ENCODE measurements at places on chromosomes 12 and 14.

DNA sequence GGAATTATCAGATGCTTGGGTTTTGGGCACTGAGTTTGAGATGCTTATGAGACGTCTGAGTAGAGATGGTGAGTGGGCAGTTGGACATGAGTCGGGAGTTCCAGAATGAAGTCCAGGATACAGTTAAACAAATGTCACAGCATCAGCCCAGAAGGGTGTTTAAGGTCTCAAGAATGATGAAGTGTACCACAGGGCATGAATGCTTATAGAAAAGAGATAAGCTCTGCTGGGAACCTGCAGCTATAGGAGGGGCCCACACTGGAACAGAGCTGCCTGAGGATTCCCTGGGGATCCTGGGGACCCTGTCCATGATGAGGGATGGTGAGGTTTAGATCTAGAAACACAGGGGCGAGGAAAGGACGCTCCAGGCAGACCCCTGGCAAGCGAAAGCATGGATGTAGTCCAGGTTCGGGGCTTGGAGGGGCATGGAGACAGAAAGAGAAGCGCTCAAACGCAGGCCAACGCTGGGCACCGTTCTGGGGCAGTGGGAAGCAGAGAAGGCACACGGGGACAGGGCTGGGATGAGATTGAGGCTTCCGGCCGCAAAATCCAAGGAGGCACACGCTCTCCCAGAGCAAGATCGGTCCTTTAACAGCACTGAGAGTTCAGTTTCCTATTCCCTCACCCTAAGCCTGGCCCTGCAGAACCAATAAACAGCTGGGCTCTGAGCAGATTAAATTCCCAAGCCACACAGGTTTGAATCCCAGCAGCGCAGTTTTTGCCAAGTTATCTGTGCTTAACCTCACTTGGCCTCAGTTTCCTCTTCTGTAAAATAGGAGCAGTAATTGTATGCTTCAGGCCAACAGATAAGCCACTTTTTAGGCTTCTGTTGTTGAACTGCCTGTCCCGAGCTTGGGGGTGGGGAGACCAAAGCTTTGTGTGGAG lies 52.9 kb downstream of the EID3 start:
- no peak for DNase-seq

DNA sequence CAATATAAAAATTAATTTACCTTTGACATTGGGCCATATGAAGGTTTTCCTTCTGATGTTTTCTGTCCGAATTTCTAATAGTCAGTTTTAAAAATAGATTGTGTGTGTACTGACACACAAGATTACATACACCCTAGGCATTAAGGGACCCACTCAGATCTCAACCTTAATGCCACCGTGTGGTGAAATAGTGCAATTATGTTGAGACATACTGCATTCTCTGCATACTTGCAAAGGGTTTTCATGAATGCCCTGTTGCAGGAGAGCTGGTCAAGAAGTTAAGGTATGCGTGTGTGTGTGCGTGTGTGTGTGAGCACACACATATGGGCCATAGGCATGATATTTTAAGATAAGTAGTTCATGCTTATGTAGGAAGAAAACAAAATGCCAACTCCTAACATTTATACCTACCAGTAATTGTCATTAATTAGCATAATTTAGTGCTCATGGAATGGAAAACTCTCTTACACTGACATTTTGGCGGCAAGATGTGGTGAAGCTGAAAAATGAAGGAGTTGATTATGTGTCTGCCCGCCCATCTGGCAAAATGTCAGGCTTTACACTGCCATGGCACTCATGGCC lies 58.8 kb downstream of the PIK3C2G start:
- peak; percentile 60 for DNase-seq

- no peak for DNase-seq
Measured at GRCh38 chr14:51733147-51733546, 81.4 kb downstream of the FRMD6 start.

DNA sequence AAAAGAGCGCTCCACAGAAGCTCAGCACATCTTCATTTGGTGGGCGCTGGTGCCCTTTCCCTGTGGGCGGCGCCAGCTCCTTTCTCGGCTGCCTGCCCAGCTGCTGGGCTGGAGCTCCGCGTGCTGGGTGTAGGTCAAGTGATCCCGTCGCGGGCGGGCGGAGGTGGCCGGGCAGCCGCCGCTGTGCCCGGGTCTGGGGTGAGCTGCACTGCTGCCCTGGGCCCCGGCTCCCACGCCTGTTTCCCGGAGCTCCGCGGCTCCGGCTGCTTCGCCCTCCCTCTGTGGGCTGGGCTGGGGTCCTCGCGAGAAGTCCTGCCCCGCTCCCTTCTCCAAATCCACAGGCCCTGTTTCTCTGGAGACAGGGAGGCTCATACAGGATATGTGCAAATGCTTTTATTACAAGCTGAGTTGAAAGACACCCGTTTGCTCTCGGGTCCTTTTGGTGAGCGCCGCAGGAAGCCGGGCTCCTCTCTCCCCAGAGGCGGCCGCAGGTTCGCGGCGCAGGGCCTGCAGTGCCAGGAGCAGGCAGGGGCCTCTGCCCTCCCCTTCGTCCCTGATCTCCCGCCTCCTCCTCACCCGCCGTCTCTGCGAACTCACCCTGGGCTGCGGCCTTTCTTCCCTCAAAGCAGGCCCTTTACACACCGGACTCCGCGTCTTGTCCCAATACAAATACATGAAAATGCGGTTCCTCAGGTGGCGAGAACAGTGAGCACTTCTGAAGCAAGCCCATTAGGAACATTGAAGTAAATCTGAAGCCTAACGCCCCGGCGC lies 67.8 kb upstream of the CAPRIN2 start:
- DNase-seq, result no peak

DNA sequence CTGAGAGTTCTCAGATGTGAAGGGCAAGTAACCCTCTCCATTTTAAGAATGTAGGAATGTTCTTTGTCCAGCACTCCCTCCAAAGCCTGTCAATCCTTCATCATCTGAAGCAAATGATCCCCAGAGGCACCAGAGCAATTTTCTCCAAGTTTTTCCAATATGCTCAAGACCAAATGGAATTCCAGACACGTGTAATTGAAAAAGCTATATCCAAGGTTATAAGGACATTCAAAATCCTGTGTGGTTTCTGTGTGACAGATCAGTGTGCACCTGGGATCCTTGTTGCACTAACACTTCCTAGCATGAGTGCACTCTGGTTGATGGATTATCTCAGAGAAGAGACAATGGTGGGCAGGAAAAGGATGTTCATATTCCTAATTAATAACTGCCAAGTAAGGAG lies 65.6 kb upstream of the OVCH1 start:
- DNase-seq, result no peak

DNA sequence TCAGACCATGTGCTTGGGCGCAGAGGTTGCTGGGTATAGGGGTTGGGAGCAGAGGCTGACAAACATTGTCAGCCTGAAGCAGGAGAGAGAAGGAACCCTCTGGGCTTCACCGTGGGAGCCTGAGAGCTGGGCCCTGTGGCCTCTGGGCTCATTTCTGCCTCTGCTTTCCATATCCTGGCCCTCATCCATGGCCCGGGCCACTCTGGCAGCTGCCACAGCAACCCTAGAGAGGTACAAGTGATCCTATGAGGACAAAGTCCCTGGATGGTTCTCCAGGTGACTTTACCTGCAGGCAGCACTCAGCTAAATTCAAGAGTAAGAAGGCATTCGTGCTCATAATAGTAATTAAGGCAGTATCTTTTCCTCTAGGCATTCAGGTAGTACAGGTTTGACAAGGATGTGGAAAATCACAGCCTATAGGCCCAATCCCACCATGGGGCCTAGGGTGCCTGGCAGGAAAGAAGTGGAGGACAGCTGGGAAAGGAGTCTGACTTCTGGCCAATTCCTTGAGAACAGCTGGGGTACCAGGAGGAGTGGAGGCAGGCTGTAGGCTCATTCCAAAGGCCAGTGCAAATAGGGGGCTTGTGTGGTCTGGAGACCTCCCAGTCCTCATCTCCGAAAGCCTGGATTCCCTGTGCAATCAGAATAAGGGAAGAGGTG lies 3.6 kb upstream of the TTC7B start:
- DNase-seq, result no peak

All from fibroblast of skin of left biceps (primary cell).